ENCODE measurements at places on chromosomes 4 and X. TPM values are rescaled to one million over a fixed set of nuclear protein-coding genes. Genes with fewer than 3 reads are reported as not detected.

DNA sequence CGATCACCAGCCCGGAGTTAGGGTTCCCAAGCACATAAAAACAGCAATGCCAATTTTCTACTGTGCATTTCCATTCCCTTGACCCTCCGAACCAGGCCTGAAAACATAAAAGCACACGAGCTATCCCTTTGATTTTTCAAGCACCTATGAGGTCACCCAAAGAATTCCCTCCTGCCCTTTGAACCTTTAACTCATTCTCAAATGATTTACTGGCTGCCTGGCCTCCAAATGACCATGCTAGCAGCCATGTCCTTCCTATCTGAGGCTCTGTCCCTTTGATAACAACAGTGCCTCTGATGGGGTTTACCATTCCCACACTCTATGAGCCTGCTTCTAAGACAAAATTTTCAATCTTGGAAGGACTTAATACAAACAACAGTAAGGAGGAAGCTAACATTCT is 15.2 kb downstream of the SHROOM4 start:
- DNase-seq, result no peak

The RPL10 gene
- total RNA-seq, result 2,086 TPM

GRCh38 chrX:96763608-96764007 is 79.0 kb downstream of the DIAPH2 start:
- no peak for DNase-seq

The C1QTNF7 gene
- not detected for total RNA-seq

- no peak for DNase-seq
Observed at GRCh38 chr4:105619188-105619931, 66.9 kb downstream of the ARHGEF38 start.

DNA sequence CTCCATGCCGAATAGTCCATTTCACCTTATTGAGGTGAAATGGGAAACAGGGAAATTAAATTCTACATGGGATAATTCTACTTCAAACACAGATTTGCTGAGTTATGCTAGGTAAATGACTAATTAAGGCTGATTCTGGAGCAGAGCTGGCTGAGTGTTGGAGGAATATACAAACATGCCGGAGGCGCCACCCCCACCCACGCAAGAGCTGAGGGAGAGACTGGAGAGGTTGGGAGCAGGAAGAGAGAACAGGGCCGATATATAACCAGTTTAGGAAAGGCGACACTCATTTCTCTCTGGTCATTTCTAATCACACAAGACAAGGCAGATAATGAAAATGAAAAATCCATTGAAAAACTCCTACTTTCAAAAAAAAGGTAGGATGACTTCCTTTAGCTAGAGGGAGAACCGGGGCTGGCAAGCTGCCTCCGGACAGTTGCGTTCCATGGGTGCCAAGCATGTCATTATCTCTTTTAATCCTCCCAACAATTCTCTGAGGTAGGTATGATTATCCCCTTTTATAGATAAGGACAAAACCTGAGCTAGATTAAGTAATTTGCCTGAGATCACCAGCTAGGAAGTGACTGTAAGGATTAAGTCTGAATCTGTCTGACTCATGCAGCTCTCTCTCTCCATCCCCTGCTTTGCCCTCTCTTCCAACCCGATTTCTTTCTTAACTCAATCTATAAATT is 27.6 kb upstream of the CFAP299 start:
- DNase-seq, result no peak

The TGIF2LX gene
- total RNA-seq, result not detected
